Smooth muscle cell of the umbilical artery (primary cell): ENCODE measurements at places on chromosomes 16 and 17. TPM values are rescaled to one million over a fixed set of nuclear protein-coding genes. Genes with fewer than 3 reads are reported as not detected.

The TBC1D3H gene
- total RNA-seq = not detected in 2 replicates

The SPATA22 gene
- not detected in 2 replicates for total RNA-seq

The IRX5 gene
- 0.60 and 2.7 TPM in 2 replicates for total RNA-seq

The ABCC11 gene
- 0.05 TPM in 1 of 2 replicates, not detected in the other for total RNA-seq

The KRT36 gene
- not detected in 2 replicates for total RNA-seq

The FOXN1 gene
- total RNA-seq = not detected in 2 replicates

The PRAC1 gene
- total RNA-seq = not detected in 2 replicates

The TEX14 gene
- under 0.01 and 0.05 TPM in 2 replicates for total RNA-seq

The CDK3 gene
- 2.7 and 5.2 TPM in 2 replicates for total RNA-seq

The ASPHD1 gene
- 8.0 and 12.5 TPM in 2 replicates for total RNA-seq

The MLST8 gene
- 19.6 and 25.8 TPM in 2 replicates for total RNA-seq

The EXOC7 gene
- 89.7 and 107 TPM in 2 replicates for total RNA-seq

The KRTAP2-1 gene
- not detected in 2 replicates for total RNA-seq

The RHBDF1 gene
- total RNA-seq = 24.6 and 49.9 TPM in 2 replicates

The XAF1 gene
- total RNA-seq = 11.9 and 25.8 TPM in 2 replicates

The CDH13 gene
- 185 and 293 TPM in 2 replicates for total RNA-seq

The LPO gene
- 0.59 TPM in 1 of 2 replicates, not detected in the other for total RNA-seq

The CPHXL gene
- total RNA-seq = not detected in 2 replicates

The KREMEN2 gene
- not detected in 2 replicates for total RNA-seq

The TMEM220 gene
- total RNA-seq = 0.69 and 1.2 TPM in 2 replicates

The SPN gene
- not detected in 2 replicates for total RNA-seq

The MYO15A gene
- total RNA-seq = 1.2 and 1.3 TPM in 2 replicates

The ASGR2 gene
- total RNA-seq = not detected in 2 replicates

The TP53TG3 gene
- not detected in 2 replicates for total RNA-seq

The SPNS2 gene
- total RNA-seq = 0.37 and 0.89 TPM in 2 replicates

The KRTAP3-2 gene
- total RNA-seq = not detected in 2 replicates

The CPNE7 gene
- 14.8 and 27.5 TPM in 2 replicates for total RNA-seq

The CCL17 gene
- total RNA-seq = not detected in 2 replicates

The CNOT1 gene
- 95.9 and 163 TPM in 2 replicates for total RNA-seq

The KRTAP9-8 gene
- not detected in 2 replicates for total RNA-seq

The HAGHL gene
- 18.7 and 19.6 TPM in 2 replicates for total RNA-seq

The C17orf50 gene
- not detected in 2 replicates for total RNA-seq

The KRTAP2-2 gene
- not detected in 2 replicates for total RNA-seq

The ICAM2 gene
- total RNA-seq = 2.1 and 4.2 TPM in 2 replicates

The APOBR gene
- total RNA-seq = not detected in 2 replicates

The GSG1L2 gene
- total RNA-seq = not detected in 2 replicates

The CLEC10A gene
- total RNA-seq = not detected in 2 replicates

The MPV17L gene
- 0.23 and 0.89 TPM in 2 replicates for total RNA-seq

The CCDC40 gene
- 2.5 and 5.6 TPM in 2 replicates for total RNA-seq

The TCAP gene
- total RNA-seq = 0.30 and 0.60 TPM in 2 replicates

The ITGB3 gene
- total RNA-seq = 75.4 and 88.1 TPM in 2 replicates

The CCDC200 gene
- not detected in 2 replicates for total RNA-seq

The TM4SF5 gene
- total RNA-seq = not detected in 2 replicates

The FBXW10B gene
- 0.30 and 0.92 TPM in 2 replicates for total RNA-seq

The MYH8 gene
- under 0.01 and 0.09 TPM in 2 replicates for total RNA-seq

The TMC7 gene
- total RNA-seq = 0.59 and 0.69 TPM in 2 replicates

The KRTAP1-1 gene
- not detected in 2 replicates for total RNA-seq

The PCTP gene
- 12.4 and 13.7 TPM in 2 replicates for total RNA-seq

The TBC1D3C gene
- 0.59 TPM in 1 of 2 replicates, not detected in the other for total RNA-seq

The RNF222 gene
- total RNA-seq = not detected in 2 replicates
